ENCODE measurements at places on chromosomes 11 and 22. TPM values are rescaled to one million over a fixed set of nuclear protein-coding genes. Genes with fewer than 3 reads are reported as not detected.

DNA sequence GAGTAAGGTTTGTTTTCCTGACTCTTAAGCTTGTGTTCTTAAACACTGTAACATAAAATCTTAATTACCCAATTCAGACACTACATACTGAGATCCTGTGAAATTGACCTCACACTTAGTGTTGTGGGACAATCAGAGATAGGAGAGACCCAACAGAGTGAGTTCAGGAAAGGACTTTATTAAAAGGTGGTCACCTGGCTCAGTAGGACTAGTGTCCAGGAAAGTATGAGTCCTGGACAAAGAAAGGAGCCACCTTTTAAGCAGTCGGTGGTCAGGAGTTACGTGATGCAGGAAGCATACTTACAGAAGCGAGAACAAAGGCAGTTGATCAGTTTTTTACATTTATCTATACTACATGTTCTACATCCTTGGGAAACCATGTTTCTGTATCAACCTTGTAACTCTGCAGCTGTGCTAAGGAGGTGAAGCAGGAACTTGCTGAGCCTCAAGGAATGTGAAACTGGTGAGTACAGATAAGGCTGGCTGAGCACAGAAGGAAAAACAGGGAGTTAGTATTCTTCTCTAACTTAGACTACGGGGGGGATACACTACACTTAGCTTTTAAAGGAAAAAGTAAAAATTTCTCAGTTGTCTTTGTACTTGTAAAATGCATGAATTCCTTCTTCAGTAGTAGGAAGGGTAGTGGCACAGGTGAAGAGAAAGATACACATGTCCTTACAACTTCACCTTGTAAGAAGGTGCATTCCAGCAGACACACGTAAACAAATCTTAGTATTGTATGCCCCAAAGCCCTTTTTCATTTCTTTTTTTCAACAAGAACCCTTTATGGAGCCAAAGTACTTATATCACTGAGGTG, 15.1 kb downstream of the OR51E1 start:
- DNase-seq: no peak
- H3K4me3 ChIP-seq: no peak overlapping the region
- no peaks in the 10 kb centered on the region for H3K36me3 ChIP-seq
- H3K27me3 ChIP-seq: no peaks in the 10 kb centered on the region
- H3K27ac ChIP-seq: no peak overlapping the region
- no peaks in the 10 kb centered on the region for H3K4me1 ChIP-seq

DNA sequence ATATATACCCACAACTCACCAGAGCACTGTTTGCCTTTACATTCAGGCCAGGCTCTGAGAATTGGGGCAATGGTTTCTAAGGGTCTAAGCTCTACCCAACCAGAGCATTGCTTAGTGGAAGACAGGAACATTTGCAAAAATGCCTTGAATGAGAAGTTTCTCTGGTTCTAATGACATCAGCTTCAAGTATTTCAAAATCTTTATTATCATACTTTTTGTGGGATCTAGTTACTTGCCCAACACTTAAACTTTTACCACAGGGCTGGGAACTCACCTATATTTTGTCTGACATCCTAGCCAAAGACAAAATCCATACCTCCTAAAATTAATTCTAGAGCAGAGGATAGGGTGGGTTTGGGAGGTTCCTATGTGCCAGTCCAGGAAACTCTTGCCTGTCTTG, 51.5 kb downstream of the INSC start:
- no peaks in the 10 kb centered on the region for H3K4me1 ChIP-seq
- H3K36me3 ChIP-seq: no peaks in the 10 kb centered on the region
- H3K27ac ChIP-seq: no peak overlapping the region
- H3K27me3 ChIP-seq: no peaks in the 10 kb centered on the region
- H3K4me3 ChIP-seq: no peak overlapping the region

DNA sequence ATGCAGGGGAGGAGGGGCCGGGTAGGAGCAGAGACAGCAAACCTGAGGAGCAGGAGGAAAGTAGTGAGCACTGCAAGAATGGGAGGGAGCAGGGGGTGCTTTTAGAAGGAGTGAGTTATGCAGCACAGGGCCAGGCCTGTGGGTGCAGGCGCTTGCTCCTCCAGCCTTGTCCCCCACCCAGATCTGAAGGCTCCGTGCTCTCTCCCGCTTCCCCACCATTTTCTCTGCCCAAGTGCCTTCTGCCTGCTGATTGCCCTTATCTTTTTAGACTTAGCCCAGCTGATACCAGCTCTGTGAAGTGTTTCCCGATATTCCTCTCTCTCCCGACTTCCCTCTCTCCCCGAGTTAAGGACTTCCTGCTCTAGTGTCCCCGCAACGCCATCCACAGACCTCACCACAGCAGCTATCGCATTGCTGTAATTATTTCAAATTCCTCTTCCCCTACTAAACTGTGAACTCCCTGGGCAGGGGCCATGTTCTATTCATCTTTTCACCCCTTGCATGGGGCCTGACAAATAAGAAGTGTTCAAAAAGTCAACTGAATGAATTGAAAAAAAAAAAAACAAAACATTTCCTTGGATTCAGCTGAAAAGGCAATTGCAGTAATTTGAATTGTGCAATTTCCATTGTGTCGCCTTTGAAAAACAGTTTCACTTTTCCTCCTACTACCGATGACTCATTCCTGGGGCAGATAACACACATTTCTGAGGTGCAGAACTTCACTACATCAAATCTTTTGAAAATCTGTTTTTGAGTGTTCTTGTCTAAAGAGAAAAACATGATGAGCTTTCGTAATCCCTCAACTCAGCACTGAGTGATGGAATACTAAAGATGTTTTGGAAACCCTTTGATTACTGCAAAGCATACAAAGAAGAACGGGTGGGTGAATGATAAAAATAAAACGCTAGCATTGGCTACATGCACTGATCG, 69.7 kb upstream of the BMAL1 start:
- no peaks in the 10 kb centered on the region for H3K27me3 ChIP-seq
- DNase-seq: no peak

- peaks cover 1% of the 10 kb centered on the region for H3K27me3 ChIP-seq
- H3K36me3 ChIP-seq: no peaks in the 10 kb centered on the region
- H3K4me1 ChIP-seq: peaks cover 23% of the 10 kb centered on the region
- no peak for DNase-seq
- no peak overlapping the region for H3K4me3 ChIP-seq
- no peak overlapping the region for H3K27ac ChIP-seq
These were observed 40.1 kb upstream of the CXCR5 start for GRCh38 chr11:118843565-118843964.

DNA sequence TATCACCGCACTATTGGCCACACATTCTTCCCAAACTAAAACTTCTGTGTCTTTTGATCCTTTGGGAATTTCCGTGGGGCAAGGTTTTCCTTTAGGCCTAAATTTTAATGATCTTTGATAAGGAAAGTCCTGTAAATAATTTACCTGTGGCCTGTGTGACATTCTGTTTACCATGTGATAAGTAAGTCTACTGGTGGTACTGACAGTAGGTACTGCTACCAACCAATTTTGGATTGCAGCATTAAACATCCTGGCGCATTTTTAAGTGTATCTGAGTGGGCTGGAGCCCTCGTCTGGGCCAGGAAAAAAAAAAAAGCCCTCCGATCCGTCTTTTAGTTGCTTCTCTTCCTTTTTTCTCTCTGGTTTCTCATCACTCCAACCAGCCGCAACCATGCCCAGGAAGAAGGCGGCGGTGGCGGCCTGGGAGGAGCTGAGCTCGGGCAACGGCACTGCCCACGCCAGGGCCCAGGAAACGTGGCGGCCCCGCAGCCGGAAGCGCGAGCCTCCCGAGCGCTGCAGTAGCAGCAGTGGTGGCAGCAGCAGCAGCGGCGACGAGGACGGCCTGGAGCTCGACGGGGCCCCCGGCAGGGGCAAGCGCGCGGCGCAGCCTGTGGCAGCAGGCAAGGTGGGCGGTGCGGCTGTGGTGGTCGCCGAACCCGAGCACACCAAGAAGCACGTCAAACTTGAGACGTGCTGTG, 33.6 kb downstream of the ASRGL1 start:
- H3K27me3 ChIP-seq: no peaks in the 10 kb centered on the region
- H3K36me3 ChIP-seq: no peaks in the 10 kb centered on the region
- no peak overlapping the region for H3K27ac ChIP-seq
- H3K4me1 ChIP-seq: no peaks in the 10 kb centered on the region
- no peak for DNase-seq

DNA sequence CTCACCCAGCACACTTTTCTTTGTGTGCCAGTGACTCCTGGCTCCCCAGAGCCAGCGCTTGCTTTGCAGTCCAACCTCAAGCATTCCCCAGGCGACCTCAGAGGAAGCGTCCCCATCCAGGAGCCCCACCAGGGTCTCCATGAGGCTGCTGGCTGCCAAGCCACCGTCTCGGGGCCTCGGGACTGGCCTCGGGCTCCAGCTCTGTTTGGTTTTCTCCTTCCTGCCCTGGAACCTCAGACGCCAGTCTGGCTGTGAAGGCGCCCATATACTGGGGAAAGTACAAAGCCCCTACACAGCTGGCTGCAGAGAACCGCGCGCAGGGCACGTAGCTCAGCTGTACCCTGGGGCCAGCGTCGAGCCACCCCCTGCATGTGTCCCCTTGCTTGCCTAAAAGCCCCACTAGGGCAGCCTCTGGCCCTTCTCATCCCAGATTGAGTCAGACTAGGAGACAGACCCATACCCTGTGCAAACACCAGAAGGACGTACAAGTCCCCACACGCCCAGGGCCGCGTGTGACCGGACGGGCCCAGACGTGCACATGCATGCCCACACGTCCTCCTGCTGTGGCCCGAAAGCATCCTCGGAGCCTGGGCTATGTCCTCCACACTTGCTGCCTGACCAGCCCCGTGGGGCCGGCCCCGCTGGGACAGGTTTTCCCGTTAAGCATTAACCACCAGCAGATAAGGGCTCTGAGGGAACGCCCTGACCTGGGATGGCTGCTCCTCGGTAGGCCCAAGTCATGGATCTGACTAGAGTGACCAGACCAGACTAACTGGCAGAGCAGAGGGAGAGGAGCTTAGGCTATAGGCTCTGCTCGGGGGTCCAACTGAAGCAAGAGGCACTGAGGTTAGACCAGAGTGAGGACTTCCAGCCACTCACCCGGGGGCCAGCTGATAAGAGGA, 4.2 kb upstream of the SYT8 start:
- H3K27me3 ChIP-seq: no peaks in the 10 kb centered on the region
- no peaks in the 10 kb centered on the region for H3K4me1 ChIP-seq
- no peak overlapping the region for H3K27ac ChIP-seq
- no peak overlapping the region for H3K4me3 ChIP-seq
- DNase-seq: no peak

- H3K36me3 ChIP-seq: no peaks in the 10 kb centered on the region
- H3K27me3 ChIP-seq: 0 out of 2 replicates have a peak, but pooled peaks cover 2% of the 10 kb centered on the region
- no peak overlapping the region for H3K27ac ChIP-seq
- H3K4me3 ChIP-seq: no peak overlapping the region
- no peaks in the 10 kb centered on the region for H3K4me1 ChIP-seq
These were observed 10.4 kb downstream of the NHERF4 start for GRCh38 chr11:119195680-119196079.

DNA sequence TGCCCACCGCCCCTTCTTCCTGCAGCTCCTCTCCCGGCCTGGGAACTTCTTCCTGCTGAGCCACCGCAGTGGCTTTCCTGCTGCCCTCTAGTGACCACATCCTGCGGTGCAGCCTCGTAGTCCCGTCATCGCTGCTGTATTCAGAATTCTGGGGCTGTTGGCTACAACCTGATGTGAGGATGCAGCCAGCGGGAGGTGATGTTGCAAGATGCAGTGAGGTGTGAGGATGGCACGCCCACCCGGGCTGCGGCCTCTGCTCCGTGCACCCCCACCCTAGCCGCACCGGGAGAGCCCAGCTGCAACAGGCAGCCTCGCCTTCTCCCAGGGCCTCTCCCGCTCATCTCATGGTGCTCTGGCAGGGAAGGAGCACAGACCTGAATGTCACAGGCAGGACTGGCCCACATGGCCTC, 10.1 kb downstream of the CHST1 start:
- no peak overlapping the region for H3K27ac ChIP-seq
- no peak overlapping the region for H3K4me3 ChIP-seq
- no peaks in the 10 kb centered on the region for H3K36me3 ChIP-seq
- H3K4me1 ChIP-seq: no peaks in the 10 kb centered on the region

DNA sequence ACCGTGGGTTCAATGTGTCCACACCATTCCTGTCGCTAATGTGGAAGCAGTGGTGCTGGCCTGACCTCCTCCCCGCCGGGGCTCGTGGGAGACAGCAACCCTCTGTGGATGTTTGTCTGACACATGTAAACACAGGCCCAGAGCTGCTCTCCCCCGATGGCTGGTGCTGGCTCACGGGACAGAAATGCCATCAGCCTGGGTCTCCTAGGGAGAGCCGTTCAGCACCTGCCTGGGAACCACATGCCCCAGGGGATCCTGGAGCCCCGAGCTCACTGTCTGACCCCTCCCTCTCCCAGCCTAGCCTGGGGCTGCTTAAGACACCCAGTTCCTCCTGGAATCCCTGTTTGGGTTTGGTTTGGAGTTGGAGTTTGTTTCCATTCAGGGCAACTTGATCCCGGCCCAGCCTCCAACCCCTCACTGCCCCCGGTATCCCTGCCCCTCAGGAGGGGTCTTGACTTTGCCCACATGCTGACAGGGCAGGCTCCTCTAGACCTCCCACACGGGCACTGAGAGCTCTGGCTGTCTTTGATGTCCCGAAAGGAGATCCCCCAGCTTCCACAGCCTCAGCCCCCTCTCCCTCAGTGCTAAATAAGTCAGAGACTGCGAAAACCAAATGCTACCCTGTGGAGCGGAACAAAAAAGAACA, 50.9 kb upstream of the WNT11 start:
- H3K27me3 ChIP-seq: peaks cover 10% of the 10 kb centered on the region
- H3K36me3 ChIP-seq: no peaks in the 10 kb centered on the region
- H3K4me1 ChIP-seq: no peaks in the 10 kb centered on the region
- H3K27ac ChIP-seq: no peak overlapping the region
- H3K4me3 ChIP-seq: no peak overlapping the region
- no peak for DNase-seq

GRCh38 chr11:133064152-133064877, 468.0 kb downstream of the OPCML start:
- DNase-seq: no peak
- no peaks in the 10 kb centered on the region for H3K4me1 ChIP-seq
- H3K27ac ChIP-seq: no peak overlapping the region

DNA sequence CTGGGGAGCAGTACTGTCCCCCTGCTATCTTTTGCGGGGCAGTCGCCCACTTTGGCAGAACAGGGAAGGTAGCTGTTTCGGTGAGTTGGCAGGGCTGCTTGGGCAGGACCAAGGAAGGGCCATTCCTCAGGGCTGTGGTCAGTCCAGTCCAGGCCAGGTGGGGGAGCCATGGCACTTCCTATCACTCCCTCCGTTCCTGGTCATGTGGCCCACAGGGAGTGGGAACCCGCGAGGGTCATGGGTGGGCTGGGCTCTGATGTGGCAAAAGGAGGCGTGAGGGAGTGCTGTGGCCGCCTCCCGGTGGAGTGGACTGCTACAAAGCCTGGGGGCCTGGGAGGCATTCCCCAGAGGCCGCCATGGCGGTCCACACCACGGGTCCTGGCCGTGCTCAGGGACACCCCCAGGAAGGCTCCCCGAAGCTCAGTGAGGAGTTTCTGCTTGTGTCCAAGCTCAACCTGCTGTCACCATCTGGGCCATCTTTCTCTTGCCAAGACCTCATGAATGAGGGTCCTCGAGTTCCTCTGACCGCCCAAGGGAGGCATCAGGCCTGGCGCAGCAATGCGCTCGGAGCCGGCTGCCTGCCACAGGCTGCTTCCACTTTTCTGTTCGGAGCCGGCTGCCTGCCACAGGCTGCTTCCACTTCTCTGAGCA, 11.9 kb downstream of the CHID1 start:
- peaks cover 39% of the 10 kb centered on the region for H3K36me3 ChIP-seq
- H3K4me3 ChIP-seq: no peak overlapping the region
- no peaks in the 10 kb centered on the region for H3K27me3 ChIP-seq
- DNase-seq: no peak

- peaks cover 27% of the 10 kb centered on the region for H3K4me1 ChIP-seq
- no peak overlapping the region for H3K27ac ChIP-seq
- no peak for DNase-seq
- H3K4me3 ChIP-seq: no peak overlapping the region
- H3K27me3 ChIP-seq: no peaks in the 10 kb centered on the region
These were observed 38.0 kb downstream of the IL18BP start for GRCh38 chr11:72036687-72037086.

Gene SELENOH
- total RNA-seq: 261 TPM

Gene NF2
- 44.3 TPM for total RNA-seq

Gene OR10A2
- total RNA-seq: not detected

Gene ZNF408
- 12.1 TPM for total RNA-seq

Gene CABP7
- 0.05 TPM for total RNA-seq

Gene PKP3
- total RNA-seq: 0.37 TPM
